Adipocyte (in vitro differentiated cells): ENCODE measurements at places on chromosomes 5 and 9.

- DNase-seq, result peak; percentile 30
Observed at GRCh38 chr5:150065346-150065745, 21.0 kb downstream of the CSF1R start.

GRCh38 chr5:169149317-169149716 lies 151.6 kb downstream of the SLIT3 start:
- no peak for DNase-seq

DNA sequence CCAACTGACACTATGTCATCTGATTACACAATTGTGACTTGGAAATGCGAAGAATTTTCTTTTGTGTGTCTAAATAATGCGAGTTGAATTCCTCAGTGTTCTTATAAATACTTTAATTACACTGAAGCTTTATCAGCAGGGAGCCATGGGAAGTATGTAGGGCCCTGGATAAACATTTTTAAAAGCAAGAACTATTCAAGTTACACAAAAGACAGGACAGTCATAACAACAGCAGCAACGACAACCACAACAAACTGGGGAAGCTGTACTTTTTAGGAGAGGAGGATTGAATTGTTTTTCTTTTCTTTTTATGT lies 250.3 kb upstream of the ZNF608 start:
- peak; percentile 67 for DNase-seq

DNA sequence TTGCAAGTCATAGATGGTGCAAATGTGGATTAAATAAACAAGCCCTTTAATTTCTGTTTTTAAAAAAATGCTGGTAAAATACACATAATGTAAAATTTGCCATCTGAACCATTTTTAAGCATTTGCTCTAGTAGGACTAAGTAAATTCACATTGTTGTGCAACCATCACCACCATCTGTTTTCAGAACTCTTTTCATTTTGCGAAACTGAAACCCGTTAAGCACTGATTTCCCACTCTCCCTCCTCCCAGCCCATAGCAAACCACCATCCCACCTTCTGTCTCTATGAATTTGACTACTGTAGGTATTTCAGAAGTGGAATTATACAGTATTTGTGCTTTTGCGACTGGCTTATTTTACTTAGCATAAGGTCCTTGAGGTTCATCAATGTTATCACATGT lies 103.3 kb upstream of the CNTLN start:
- peak; percentile 55 for DNase-seq

GRCh38 chr5:38809388-38810359 lies 36.1 kb upstream of the OSMR start:
- peak; percentile 94 for DNase-seq

DNA sequence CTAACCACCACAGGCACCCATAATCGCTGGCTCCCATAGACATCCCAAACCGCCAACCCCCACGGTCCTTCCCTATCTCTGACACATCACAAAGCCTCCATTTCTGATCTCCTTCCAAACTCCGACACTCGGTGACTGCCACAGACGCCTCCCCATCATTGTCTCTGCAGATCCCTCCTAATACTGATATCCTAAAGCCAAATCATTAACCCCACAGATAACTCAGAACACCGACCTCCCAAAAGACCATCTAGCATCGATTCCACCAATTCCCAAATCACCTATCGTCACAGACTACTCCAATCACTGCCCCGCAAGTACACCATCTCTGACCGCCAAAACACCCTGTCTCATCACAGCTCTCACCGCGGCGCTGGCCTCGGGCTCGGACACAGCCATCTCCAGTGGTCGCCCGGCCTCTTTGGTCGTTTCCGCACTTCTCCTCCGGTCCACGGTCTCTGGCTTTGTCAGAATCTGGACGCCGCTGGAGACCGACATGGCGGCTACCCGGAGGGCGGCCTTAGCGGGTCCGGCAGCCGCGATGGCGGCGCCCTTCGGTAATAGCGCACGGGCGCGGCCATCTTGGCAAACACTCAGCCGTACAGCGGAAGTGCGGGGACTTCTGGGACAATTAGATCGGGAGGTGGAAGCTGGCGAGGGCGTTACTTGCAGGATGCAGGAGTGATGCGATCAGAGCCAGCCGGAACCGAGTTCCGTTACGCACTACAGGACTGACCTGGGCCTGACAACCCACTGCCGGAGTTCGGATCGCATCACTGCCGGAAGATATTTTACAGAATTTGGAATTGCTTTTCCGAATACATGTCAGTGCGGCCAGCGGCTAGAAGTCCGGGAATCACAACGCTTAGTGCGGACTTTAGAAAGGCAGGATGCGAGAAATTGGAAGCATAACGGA lies at the start of gene ZFP37:
ZFP37 (minus strand) TSS at position 534 of the 916 bp plus-strand sequence; CDS start at position 498, 36 bp downstream.
- DNase-seq, result peak; percentile 97
